Fibroblast of skin of scalp (primary cell): ENCODE measurements at places on chromosomes 6 and 20.
A peak's percentile ranks its signal among the peaks of the same experiment; 100 is the strongest.

DNA sequence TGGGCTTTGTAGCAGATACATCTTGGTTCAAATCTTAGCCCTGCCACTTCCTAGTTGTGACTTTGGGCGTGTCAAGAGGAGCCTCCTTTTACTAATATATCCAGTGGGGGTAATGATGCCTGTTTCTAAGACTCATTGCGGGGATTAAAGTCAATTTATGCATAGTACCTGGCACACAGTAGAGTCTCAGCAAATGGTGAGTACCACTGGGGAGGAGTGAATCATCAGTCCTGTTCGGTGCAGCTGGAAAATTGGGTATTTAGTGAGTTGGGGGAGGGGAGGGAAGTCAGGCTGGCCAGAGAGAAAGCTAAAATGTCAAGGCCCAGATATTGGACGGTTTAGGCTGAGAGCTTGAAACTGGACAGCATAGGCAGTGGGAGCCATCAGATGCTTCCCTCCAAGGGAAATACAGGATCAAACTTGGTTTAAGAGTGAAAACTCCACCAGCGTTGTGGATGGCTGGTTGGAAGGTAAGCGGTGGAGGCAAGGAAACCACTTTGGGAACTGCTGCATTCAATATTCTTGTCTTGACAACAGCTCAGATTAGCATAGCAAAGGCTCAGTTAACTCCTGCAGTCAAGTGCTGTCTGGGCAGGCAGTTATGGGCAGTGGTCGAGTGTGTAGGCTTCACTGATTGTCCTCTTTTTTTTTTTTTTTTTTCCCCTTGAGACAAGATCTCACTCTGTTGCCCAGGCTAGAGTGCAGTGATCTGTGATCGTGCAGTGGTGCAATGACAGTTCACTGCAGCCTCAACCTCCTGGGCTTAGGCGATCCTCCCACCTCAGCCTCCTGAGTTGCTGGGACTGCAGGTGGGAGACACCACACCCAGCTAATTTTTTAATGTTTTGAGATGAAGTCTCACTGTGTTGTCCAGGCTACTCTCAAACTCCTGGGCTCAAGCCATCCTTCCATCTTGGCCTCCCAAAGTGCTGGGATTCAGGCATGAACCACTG lies 12.9 kb downstream of the PPP1R16B start:
- no peak for DNase-seq

- peak; percentile 85 for DNase-seq
Measured at GRCh38 chr20:6704132-6704861, 63.2 kb upstream of the BMP2 start.

DNA sequence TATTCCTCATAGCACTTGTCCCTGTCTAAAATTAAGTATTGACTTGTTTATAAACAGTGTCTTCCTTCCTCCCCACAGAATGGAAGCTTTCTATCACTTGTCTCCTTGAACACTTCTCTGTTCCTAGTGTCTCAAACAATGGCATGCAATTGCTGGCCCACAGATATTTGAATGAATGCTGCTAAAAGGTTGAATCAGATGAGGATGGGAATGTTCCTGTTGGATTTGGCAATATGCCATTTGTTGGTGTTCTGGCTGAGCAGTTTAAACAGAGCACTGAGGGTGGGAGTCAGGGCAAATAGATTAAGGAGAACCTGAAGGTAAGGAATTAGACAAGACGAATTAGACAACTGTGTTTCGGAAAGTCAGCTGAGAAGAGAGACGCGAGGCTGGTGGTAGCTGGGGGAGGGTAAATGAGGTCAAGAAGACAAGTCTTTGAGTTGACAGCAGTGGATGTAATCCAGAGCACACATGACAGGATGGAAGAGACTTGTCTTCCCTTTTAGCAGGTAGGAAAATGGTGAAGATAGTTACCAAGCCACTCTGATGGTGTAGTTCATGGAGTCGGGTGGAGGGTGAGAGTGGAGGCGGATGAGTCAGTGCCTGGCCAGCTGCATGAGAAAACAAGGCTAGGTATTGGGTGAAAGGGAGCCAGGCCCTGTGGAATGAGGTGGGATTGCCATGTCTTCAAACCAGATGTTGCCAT lies 58.3 kb upstream of the GNRH2 start:
- DNase-seq: peak; percentile 63

GRCh38 chr6:112927641-112928320 lies 580.7 kb downstream of the RFPL4B start:
- DNase-seq: peak; percentile 36

DNA sequence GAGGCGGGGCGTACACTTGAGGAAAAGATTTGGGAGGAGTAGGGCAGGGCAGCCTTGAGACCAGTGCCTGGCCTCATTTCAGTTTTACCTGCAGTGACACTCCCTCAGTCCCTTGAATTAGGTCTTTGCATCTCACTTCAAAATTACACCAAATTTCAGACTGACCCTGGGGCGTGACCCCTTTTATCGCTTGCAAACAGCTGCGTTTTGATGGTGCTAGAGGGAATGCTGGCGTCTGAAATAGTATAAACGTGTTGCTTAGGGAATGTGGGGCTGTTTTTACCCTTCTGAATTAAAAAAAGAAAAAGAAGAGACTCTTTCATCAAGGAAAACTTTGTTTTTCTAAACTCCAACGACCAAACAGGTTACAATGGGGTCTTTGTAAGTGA lies 21.0 kb downstream of the COL9A1 start:
- no peak for DNase-seq

DNA sequence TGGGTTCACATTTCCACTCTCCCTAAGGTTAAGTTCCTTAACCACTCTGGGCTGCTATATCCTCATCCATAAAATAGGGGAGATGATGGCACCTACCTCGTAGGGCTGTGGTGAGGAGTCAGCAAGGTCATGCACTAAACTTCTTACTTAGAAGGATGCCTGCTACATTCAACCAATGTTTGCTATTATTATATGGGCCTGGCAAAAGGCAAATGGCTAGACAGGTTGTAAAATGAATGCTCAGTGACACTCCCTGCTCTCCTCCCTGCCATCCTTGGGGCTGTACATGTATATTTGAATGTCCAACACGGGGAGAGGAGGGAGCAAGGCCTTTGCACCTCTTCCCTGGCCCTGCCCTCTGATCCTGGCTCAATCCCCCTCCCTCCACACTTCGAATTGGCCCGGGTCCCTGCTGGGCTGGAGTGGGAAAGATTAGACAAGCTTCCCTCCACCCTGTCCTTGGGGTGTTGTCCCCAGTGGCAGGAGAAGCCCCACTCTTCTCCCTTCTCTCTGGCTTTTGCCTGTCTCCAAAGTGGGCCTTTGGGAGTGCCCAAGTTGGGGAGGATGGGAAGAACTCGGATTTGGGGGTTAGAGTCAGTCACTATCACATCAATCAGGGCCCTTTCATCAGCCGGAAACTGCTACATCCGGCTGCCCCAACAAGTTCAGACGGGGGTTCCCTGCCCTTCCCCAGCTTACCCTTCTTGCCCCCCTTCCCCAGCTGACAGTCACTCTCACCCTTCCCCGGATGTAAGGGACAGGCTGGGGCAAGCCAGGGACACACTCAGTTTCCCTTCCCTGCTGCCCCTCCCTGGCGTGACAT lies 36.3 kb upstream of the VEGFA start:
- DNase-seq: no peak

DNA sequence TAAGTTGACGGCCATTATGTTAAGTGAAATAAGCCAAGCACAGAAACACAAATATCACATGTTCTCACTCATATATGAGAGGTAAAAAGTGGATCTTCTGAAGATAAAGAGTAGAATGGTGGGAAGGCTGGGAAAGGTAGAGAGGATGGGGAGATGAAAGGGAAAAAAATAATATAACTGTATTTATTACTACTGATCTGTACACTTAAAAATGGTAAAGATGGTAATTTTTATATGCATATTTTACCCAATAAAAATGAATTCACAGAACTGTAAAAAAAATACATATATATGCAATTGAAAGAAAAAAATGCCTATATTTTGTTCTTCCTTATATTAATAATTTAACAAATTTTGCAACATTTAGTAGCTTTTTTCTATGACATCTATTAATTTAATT lies 694.4 kb upstream of the MARCKS start:
- DNase-seq: no peak

DNA sequence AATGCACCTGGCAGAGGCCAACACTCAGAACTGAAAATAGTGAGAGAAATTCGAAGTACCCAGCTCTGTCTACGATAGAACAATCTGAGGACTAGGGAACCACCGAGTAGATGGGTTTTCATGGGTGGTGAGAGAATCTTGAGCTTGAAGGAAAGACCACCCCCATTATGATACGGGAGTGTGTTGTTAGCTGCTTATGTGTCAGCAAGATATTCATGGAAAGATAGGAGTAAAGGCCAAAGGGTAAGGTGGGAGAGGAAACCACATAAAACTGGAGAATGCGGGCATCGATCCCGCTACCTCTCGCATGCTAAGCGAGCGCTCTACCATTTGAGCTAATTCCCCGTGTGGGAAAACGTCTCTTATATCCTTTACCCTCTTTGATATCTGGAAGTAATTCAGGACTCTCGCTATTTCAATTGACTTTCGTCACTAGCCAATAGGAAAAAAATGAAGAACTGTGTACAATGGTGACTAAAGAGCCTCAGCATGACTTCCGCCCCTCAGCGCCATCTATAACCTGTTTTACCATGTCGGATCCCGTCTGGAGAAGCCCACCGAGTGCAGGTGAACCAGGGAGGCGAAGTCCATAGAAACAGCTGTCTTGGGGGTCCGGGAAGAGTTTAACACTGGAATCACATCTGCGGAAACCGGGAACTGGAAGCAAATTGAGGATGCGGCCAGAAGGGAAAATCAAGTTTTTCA lies 25.0 kb upstream of the ABT1 start:
- peak; percentile 92 for DNase-seq

DNA sequence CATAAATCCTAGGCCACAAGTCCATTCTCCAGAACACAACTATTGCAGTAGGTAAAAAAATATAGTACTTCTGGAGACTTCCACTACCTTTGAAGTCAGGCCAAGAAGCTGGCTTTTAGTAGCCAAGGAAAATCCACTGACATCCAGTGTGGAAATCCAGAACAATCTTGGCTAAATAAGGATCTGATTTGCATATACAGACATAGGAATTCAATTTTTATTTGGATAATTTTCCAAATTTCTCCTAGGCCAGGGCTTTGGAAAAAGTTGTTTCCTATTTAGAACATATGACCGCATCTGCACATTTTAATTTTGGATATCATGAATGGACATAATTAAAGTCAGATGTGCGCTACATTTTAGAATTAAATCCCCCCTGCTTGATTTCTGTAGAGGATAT lies 100.2 kb downstream of the BCAS1 start:
- no peak for DNase-seq

GRCh38 chr6:124158024-124158423 lies 354.4 kb downstream of the NKAIN2 start:
- DNase-seq: no peak

DNA sequence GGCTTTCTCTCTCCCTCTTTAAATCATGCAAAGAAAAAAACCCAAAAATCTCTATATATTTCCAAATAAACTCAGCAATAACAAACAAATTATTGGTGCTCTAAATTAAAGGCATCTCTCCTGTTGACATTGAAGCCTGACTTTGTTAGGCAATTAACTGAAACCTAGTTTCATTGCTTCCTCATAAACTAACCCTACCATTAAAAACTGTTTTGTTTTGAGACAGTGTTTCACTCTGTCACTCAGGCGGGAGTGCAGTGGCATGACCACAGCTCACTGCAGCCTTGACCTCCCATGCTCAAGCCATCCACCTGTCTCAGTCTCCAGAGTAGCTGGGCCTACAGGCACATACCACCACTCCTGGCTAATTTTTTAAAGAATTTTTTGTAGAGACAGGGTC lies 34.9 kb downstream of the PIGU start:
- DNase-seq: no peak

GRCh38 chr6:31585491-31585890 lies 586 bp upstream of the LST1 start:
- DNase-seq: no peak

GRCh38 chr20:8292793-8293192 lies 160.7 kb downstream of the PLCB1 start:
- DNase-seq: no peak

DNA sequence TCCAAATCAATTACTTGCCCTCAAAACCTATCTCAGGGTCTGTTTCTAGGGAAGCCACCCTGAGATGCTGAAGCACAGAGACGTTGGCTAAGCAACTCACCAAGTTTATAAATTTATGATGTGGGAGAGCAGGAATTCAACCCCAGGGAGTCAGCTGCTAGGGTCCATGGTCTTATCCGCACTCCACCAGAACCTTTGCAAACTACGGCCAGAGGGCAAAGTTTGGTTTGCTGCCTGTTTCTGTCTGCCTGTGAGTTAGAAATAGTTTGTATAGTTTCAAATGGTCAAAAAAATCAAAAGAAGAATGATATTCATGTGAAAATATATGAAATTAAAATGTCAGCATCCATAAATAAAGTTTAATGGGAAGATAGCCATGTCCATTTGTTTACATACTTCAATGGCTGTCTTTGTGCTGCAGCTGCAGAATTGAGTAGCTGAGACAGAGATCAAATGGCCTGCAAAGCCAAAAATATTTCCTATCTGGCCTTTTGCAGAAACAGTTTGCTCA lies 83.7 kb upstream of the ZFP64 start:
- no peak for DNase-seq

- DNase-seq: peak; percentile 68
Measured at GRCh38 chr6:126188279-126188909, 151.5 kb upstream of the CENPW start.

DNA sequence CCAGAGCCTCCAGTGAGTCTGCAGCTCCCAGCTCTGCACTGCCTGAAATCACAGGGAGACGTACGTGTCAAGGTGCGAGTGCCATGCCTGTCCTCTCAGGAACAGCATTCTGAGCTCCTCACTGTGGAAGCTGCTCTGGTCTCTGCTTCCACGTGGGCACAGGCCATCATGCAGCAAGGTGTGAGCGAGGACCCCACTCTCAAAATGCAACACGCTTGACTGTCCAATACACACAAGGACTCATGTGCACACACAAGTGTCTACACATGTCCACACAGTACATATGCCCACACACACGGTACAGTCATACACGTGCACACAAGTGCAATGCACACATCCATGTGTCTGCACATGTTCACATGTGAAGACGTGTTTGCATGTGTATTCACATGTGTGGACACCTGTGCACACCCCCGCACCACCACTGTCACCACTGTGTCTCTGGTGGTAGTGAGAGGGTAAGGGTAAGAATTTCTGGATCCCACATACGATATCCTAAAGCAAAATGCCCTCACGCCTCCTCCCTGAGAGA lies 260.5 kb downstream of the DLL1 start:
- no peak for DNase-seq
